ENCODE measurements at places on chromosomes 5 and 9.
A peak's percentile ranks its signal among the peaks of the same experiment; 100 is the strongest.

- no peak for DNase-seq
These were observed 2.9 kb downstream of the RPL12 start for GRCh38 chr9:127448112-127448805.

GRCh38 chr9:101848485-101848919 is 110.1 kb upstream of the GRIN3A start:
- no peak for DNase-seq

- DNase-seq = no peak
These were observed 290.3 kb downstream of the RFX3 start for GRCh38 chr9:3235497-3235896.

GRCh38 chr9:94692601-94693000 is 33.9 kb upstream of the AOPEP start:
- no peak for DNase-seq

DNA sequence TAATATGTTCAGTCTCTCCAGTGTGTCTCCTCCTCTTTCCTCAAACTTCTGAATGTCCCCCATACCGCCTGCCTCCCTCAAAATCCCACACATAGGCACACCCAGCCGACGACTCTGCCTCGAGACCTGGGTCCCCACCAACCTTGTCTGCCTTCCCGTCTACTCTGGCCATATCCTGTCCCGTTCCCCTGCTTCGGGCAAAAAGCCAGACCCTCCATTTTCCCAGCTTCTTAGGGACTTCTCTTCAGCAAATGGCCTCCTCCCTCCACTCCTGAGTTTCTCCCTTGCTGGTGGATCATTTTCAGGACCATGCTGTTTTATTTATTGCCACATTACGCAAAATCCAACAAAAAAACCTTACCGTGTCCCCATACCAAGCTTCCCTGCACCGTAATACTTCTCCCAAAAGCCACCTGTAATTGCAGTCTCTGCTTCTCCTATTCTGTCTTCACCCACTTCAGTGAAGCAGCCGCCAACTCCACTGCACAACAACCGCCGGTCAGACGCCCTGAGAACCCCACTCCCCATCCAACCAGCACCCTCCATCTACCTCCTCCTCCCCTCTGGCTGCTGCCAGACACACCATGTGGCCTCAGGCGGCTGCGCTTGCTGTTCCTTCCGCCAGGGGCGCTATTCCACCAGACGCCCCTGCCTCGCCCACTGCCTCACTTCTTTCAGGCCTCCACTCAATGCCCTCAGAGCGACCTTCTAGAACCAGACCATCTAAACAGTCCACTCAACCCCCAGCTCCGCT is 117.0 kb downstream of the TRPM6 start:
- DNase-seq = no peak

- DNase-seq = no peak
These were observed 48.4 kb upstream of the ISOC1 start for GRCh38 chr5:129046151-129046550.

- no peak for DNase-seq
These were observed 19.2 kb downstream of the NOTCH1 start for GRCh38 chr9:136526625-136527066.

DNA sequence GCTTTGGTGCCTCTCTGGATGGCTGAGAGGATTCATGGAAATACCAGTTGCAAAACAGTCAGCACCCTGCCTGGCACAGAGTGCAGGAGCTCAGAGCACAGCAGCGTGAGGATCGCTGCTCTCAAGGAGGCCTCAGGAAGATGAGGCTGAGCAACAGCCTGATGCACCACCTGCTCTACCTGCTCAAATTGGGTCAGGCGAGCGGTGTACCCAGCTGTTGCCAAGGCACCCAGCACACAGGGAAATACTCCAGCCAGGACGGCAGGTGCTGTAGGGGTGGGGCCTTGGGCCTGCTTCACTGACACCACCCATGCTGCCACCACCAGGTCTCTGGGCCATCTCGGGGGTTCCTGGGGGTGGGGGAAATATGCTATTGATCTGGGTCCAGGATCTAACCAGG is 4.3 kb downstream of the EEIG1 start:
- no peak for DNase-seq

- DNase-seq = no peak
These were observed 38.8 kb downstream of the FOXI1 start for GRCh38 chr5:170144286-170145023.

GRCh38 chr9:95462249-95463147 is 54.3 kb downstream of the PTCH1 start:
- DNase-seq = no peak

- no peak for DNase-seq
These were observed 151.9 kb downstream of the EBF1 start for GRCh38 chr5:158947846-158948245.

GRCh38 chr5:10964806-10965205 is 203.8 kb upstream of the DAP start:
- no peak for DNase-seq

DNA sequence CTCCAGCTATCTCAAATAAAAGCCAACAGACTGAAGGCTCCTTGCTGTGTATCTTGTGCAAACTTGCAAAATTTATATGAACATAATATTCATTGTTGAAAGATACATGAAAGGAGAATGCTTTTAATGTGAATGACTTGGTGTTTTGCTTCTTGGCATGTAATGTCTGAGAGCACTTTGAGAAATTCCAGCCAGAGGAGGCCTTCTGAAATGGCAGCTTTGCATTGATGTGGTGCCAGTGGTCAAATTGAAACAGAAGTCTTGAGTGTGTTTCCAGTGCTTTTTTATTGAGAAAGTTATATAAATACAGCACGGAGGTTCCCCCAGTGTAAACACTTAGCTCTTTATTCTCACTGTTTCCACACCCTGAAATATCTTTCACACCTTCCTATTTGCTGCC is 182.1 kb downstream of the ADCY2 start:
- DNase-seq = no peak

GRCh38 chr5:160802592-160802991 is 49.4 kb downstream of the ATP10B start:
- no peak for DNase-seq

GRCh38 chr5:17224858-17225511 is 7.6 kb downstream of the BASP1 start:
- DNase-seq = no peak

GRCh38 chr5:116672203-116672602 is 97.6 kb upstream of the SEMA6A start:
- no peak for DNase-seq

DNA sequence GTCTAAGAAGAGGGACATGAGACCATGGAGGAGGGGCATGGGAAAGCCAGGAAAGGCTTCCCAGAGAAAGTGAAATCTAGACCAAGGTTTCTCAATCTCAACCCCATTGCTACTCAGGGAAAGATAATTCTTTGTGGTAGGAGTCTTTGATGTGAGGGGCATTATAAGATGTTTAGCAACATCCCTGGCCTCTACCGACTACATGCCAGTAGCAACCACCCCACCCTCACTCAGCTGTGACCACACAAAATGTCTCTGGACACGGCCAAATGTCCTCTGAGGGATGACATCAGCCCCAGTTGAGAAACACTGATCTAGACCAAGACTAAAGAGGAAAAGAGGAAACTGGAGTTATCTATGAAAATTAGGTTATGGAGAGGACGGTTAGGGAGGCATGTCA is 298.5 kb upstream of the KIF2A start:
- peak; percentile 39 for DNase-seq

DNA sequence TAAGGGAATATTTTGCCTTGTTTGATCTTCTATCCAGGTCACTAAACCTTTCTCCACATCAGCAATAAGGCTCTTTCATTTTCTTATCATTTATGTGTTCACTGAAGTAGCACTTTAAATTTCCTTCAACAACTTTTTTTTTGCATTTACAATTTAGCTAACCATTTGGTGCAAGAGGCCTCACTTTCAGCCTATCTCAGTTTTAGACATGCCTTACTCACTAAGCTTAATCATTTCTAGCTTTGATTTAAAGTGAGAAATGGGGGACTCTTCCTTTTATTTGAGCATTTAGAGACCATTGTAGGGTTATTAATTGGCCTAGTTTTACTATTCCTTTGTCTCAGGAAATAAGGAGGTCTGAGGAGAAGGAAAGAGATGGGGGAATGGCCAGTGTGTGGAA is 250.5 kb downstream of the AUH start:
- no peak for DNase-seq

- DNase-seq = no peak
These were observed 304.3 kb downstream of the ARHGAP26 start for GRCh38 chr5:143074414-143074996.

DNA sequence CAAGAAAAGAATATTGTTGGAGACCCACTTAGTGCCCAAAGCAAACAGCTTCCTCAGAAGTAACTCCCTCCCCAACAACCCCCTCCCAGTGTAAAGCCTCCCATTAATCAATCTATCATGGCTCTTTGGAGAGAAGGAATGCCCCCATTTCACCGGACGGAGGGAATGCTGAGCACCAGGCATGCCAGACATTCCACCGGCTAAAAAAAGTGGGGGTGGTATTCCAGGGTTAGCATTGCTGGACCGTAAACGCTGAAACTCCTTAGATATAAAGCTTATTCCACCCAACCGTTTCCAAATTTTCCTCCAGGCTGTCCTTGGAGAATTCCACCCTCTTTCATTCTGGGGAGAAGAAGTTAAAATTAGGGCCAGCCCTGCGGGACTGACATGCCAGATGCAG is 363 bp upstream of the MAMDC2 start:
- no peak for DNase-seq

DNA sequence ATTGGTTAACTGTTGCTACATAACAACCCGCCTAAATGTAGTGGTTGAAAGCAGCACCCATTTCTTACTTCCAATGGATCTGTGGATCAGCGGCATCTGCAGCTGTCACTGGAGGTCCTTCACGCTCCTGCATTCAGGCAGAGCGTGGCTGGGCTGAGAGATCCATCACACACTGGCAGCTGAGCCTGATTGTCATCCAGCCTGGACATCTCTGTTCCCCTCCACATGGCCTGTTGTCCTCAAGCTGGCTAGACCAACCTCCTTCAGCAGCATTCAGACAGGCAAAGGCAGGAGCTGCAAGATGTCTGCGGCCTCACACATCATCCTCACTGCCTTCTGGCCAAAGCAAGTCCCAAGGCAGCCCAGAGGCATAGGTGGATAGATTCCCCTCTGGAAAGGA is 36.9 kb downstream of the DYNC2I2 start:
- no peak for DNase-seq

DNA sequence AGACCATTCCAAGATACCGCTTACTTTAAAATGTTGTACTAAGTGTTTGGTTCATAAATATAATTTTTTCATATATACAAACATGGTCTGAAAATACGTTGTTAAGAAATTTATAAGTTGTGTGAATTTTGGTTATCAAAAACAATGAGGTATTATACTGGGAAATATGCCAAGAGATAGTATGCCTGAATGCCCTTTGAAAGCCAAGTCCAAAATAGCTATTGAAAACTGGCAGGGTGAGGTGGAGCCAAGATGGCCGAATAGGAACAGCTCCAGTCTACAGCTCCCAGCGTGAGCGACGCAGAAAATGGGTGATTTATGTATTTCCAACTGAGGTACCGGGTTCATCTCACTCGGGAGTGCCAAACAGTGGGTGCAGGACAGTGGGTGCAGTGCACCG is 533.5 kb downstream of the ZNF608 start:
- DNase-seq = no peak

GRCh38 chr5:164000819-164001218 is 495.4 kb downstream of the MAT2B start:
- DNase-seq = no peak

GRCh38 chr9:15155826-15156225 is 151.2 kb downstream of the TTC39B start:
- peak; percentile 74 for DNase-seq

DNA sequence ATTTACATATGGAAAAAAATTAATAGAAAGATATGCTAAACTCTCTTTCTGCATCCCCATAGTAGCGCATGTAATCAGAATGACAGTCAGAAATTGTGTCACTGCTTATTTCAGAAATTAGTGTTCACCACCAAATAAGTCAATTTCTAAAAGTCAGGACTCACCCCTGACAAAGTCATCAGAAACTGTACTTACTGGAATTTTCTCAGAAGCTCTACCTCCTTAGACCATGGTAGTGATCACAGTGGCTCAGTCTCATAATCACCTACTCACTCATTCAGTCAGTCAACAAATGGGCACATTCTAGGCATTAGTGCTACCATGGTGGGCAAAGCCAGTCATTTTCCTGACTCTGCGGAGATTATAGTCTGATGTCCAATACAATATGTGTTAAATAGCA is 22.0 kb downstream of the THBS4 start:
- DNase-seq = no peak

DNA sequence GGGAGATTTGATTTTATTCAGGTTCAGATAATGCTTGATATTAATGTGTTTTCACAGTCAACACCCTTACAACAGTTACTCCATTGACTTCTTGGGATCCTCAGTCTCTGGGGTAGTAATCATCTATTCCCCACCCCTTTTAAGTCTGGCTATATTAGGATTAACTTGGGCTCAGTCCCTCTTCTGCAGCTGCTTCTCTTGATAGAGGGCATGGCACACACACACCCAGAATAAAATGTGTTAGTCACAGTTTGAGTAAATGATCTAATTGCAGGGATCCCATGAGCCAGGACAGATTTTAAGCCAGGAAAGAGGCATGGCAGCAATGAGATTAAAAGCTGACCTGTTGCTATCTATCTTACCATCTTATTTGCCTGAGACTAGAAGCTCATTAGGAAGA is 53.7 kb upstream of the VLDLR start:
- no peak for DNase-seq

- DNase-seq = no peak
These were observed 25.1 kb downstream of the FGF10 start for GRCh38 chr5:44364097-44364496.

- DNase-seq = no peak
These were observed 257.2 kb downstream of the ARRDC3 start for GRCh38 chr5:91125916-91126315.

GRCh38 chr9:134373953-134374300 is 47.7 kb downstream of the RXRA start:
- no peak for DNase-seq

- peak; percentile 96 for DNase-seq
These were observed at the start of gene PNPLA7 for GRCh38 chr9:137550231-137550621. Gene PNPLA7 (minus strand): TSS chr9:137550402. CDS start chr9:137550197, 205 bp downstream.

- DNase-seq = no peak
These were observed 143.4 kb downstream of the GDNF start for GRCh38 chr5:37696190-37697021.

DNA sequence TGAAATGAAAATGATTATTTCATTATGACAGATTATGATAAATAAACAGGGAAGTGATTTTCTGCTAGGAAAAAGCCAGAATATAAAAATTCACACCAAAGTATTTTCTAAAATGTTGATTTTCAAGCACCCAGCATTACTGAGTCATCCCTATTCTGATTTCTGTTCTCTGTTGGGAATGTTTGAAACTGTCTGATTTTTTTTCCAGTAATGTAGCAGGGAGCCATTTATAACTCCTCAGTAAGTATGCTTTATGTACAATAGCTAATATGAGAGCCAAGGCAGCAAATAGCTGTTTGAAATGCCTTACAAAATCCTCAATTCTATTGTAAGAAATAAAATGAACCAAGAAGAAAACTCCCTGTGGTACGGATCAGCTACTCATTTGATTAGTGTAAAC is 471.7 kb upstream of the TYRP1 start:
- DNase-seq = no peak

DNA sequence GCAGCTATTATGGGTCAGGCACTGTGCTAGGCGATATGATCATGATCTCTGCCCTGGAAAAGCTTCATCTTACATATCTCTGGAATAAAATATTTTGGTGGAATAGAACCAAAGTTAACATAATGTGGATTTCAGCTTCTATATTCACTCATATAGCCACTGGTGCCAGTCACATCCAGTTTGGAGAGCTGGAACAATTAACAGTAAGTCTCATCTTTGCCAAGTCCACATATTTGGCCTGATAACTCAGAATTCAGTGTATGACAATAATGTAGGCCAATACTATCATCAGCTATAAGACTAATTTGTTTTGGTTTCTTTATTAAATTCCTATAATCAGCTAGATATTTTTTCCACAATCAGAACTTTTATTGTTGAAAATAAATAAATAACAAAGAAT is 5.9 kb upstream of the FAM13B start:
- DNase-seq = no peak
